ENCODE measurements at places on chromosomes 4 and X. TPM values are rescaled to one million over a fixed set of nuclear protein-coding genes. Genes with fewer than 3 reads are reported as not detected.

- H3K27ac ChIP-seq, result no peak overlapping the region
- no peaks in the 10 kb centered on the region for H3K4me1 ChIP-seq
- no peaks in the 10 kb centered on the region for H3K36me3 ChIP-seq
- DNase-seq, result no peak
Measured at GRCh38 chr4:135741583-135741982, 1540.0 kb upstream of the PABPC4L start.

DNA sequence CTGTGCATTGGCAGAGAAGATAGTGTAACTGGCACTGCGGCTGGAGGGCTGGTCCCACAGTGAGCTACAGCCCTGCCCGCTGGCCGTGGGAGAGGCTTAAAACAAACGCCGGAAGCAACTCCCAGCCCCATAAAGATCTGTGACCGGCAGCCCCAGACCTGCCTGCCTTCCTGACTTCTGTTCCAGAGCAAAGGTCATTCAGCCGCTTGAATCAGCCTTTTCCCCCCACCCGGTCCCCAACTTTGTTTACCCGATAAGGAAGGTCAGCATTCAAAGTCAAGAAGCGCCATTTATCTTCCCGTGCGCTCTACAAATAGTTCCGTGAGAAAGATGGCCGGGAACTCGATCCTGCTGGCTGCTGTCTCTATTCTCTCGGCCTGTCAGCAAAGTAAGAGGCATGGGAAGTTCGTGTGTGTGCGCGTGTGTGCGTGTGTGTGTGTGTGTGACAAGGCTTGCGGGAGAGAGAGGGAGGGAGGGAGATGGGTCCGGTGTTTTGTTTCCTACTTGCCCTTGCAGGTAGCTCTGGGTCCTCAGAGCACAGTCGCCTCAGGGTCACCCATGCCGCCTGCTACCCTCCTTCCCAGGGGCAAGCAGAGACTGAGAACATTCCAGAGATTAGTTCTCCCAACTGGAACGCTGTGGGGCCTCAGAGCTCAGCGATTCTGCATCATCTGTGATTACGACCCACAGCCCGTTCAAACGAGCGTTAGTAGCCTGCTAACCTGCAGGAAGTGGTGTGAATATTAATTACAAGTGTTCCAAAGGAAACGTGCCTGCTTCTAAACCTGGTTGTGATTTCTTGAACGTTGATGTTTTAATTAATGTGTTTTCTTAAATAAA, at the start of gene MGST2:
Gene MGST2 (plus strand): TSS at position 130 of the 840 bp plus-strand sequence. CDS start 201 bp downstream, at position 331.
- peak within 1 kb of the TSS; percentile 60 for H3K4me3 ChIP-seq
- DNase-seq, result no peak
- H3K27ac ChIP-seq, result peak within 1 kb of the TSS; percentile 85
- peaks cover 42% of the 10 kb centered on the region for H3K4me1 ChIP-seq

Gene HTR2C
- total RNA-seq, result 1.7 TPM

DNA sequence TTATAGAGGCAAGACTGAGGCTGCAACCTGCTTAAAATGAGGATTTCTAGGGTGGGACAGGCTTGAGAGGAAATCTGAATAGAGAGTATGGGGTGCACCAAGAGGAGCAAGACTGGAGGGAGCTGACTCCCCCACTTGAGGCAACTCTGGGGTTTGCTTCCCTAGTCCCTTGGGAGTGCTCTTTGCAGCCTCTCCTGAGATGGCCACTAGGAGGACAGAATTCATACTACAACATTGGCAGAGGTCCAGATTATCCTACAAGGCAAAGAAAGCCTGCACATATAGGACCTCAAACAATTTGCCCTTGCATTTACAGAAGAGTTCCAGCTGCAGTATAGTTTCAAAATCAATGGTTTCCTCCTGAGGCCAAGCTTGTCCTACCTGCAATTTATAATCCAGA, 830.9 kb downstream of the TECRL start:
- no peak overlapping the region for H3K27ac ChIP-seq
- no peaks in the 10 kb centered on the region for H3K4me1 ChIP-seq
- no peak overlapping the region for H3K4me3 ChIP-seq
- H3K27me3 ChIP-seq, result no peaks in the 10 kb centered on the region

DNA sequence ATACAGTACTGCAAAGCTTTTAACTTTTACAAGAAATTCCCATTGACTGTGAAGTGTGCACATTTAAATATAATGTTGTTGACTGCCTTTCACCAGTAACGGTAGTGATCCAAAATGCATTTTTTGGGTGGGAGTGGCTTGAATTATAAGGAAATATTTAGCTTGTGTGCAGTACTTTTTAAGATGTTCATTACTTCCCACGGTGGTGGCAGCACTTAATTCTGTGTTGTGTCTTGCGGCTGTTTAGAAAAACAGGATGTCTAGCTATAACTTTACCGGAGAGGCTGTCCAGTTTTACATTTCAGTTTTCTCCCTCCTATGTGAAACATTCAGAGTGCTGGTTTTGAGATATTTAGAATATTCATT, 1.7 kb downstream of the TMEM131L start:
- H3K27ac ChIP-seq, result peak overlapping the region; percentile 36
- peak overlapping the region; percentile 92 for H3K4me3 ChIP-seq
- no peaks in the 10 kb centered on the region for H3K36me3 ChIP-seq
- H3K4me1 ChIP-seq, result peaks cover 54% of the 10 kb centered on the region
- no peak for DNase-seq

Gene ADAMTS3
- total RNA-seq, result 2.7 TPM

DNA sequence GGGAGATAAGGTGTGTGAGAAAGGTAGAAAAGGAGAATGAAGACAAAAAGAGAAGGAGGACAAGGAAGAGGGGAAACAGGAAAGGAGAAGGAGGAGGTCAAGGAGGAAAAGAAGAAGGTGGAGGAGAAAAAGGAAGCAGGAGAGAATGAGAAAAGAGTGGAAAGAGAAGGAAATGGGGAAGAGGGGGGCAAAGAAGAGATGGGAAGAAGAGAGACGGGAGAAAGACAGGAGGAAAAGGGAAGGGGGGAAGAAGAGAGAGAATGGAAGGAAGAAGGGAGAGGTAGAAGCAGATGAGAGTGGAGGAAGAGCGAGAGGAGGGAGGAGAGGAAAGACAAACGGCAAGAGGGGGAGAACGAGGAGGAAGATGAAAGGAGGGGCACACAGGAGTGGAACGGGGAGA, 4.1 kb downstream of the GATA1 start:
- H3K4me1 ChIP-seq, result no peaks in the 10 kb centered on the region
- no peak overlapping the region for H3K4me3 ChIP-seq
- no peak for DNase-seq
- no peak overlapping the region for H3K27ac ChIP-seq
- no peaks in the 10 kb centered on the region for H3K27me3 ChIP-seq

Gene TMSB15A
- total RNA-seq, result not detected

DNA sequence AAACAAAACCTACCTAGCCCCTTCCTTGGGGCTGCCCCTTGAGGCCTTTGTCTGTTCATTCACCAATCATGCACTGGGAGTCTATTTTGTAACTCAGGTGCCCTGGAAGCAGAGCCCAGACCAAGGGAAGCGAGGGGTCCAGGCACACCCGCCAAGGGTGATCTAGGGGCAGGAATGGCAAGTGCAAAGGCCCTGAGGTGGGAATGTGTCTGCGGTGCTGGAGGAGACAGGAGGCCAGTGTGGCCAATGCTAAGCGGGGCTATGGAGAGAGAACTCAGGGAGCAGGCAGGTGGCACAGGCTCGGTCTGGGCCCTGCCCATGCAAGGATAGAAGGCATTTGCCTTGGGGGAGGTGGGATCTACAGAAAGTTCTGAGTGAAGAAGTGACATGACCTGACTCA, 3.5 kb upstream of the SH3BP2 start:
- no peak overlapping the region for H3K4me3 ChIP-seq
- no peak overlapping the region for H3K27ac ChIP-seq
- peaks cover 36% of the 10 kb centered on the region for H3K4me1 ChIP-seq
- DNase-seq, result no peak
- no peaks in the 10 kb centered on the region for H3K27me3 ChIP-seq
- H3K36me3 ChIP-seq, result no peaks in the 10 kb centered on the region

DNA sequence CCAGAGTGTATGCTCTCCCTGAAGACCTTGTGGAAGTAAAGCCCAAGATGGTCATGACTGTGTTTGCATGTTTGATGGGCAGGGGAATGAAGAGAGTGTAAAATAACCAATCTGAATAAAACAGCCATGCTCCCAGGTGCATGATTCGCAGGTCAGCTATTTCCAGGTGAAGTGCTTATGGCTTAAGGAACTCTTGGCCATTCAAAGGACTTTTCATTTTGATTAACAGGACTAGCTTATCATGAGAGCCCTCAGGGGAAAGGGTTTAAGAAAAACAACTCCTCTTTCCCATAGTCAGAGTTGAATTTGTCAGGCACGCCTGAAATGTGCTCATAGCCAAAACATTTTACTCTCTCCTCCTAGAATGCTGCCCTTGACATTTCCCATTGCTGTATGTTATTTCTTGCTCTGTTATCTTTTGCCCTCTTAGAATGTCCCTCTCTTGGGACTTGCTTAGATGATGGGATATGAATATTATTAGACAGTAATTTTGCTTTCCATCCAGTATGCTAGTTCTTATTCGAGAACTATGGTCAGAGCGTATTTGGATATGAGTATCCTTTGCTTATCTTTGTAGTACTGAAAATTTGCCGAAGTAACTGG, 88.6 kb downstream of the PLS3 start:
- peaks cover 11% of the 10 kb centered on the region for H3K36me3 ChIP-seq
- H3K4me3 ChIP-seq, result no peak overlapping the region
- H3K4me1 ChIP-seq, result no peaks in the 10 kb centered on the region
- DNase-seq, result no peak
- H3K27ac ChIP-seq, result no peak overlapping the region

DNA sequence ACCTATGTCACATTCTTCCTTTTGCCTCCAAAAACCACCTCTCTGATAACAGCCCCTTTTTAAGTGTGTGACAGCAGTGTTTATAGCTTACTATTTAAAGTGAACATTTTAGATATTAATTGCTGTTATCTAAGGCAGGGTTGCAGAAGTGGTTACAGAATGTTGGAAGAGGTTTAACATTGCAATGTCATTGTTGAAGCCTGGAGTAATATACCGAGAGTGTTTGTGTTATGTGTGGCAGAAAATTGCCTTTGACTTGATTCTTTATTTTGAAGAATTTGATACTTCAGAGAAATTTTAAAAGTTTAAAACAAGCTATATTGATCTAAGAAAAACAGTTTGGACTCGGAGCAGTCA, 37.1 kb downstream of the SMARCAD1 start:
- DNase-seq, result no peak
- H3K4me3 ChIP-seq, result no peak overlapping the region
- H3K4me1 ChIP-seq, result no peaks in the 10 kb centered on the region
- no peaks in the 10 kb centered on the region for H3K27me3 ChIP-seq

GRCh38 chrX:18964026-18964425, 19.9 kb downstream of the PHKA2 start:
- no peak overlapping the region for H3K27ac ChIP-seq
- DNase-seq, result no peak
- no peak overlapping the region for H3K4me3 ChIP-seq
- H3K27me3 ChIP-seq, result no peaks in the 10 kb centered on the region
- H3K4me1 ChIP-seq, result no peaks in the 10 kb centered on the region
- no peaks in the 10 kb centered on the region for H3K36me3 ChIP-seq

DNA sequence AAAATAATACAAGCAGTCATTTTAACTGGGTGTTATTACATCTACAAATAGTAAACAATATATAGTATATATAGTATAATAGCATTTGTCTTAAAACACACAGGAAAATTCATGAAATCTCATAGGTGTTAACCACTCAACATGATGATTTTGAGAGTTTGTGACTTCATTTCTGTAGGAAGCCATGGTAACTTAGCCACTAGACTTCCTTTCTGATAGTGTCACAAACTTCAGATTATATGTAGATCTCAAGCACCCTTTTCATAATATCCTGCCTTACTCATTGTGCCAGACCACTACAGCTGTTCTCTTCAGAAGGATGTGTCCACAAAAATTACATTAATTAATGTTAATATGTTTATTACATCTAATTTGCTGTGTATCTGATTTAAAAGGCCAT, 1250.6 kb downstream of the ADGRL3 start:
- H3K27ac ChIP-seq, result no peak overlapping the region
- no peak for DNase-seq
- H3K27me3 ChIP-seq, result no peaks in the 10 kb centered on the region
- no peaks in the 10 kb centered on the region for H3K4me1 ChIP-seq
- no peak overlapping the region for H3K4me3 ChIP-seq
- no peaks in the 10 kb centered on the region for H3K36me3 ChIP-seq

DNA sequence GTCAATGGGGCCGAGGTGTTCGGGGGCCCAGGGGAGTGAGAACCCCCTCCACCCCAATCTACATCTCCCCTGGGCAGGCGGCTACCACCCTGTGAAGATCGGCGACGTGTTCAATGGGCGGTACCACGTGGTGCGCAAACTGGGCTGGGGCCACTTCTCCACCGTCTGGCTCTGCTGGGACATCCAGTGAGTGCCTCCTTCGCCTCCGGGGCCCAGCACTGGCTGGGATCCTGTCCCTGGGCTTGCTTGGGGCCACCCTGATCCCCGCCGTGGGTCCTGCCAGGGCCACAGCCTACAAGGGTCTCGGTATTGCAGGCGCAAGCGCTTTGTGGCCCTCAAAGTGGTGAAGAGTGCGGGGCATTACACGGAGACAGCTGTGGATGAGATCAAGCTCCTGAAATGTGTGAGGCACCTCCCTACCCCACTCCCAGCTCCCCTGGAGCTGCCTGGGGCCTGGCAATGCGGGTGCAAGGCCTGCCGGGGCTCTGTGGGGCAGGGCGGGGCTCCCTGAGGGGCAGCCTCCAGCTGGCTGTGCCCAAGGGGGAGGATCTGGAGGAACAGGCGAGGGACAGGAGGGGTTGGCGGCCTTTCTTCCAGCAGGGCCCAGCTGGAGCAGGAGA, 697 bp downstream of the SRPK3 start:
- DNase-seq, result no peak
- peak overlapping the region; percentile 23 for H3K4me3 ChIP-seq
- H3K4me1 ChIP-seq, result peaks cover 18% of the 10 kb centered on the region
- H3K27ac ChIP-seq, result no peak overlapping the region
- H3K36me3 ChIP-seq, result peaks cover 8% of the 10 kb centered on the region

- no peaks in the 10 kb centered on the region for H3K4me1 ChIP-seq
- H3K4me3 ChIP-seq, result no peak overlapping the region
- H3K27ac ChIP-seq, result no peak overlapping the region
Measured at GRCh38 chr4:76637712-76638361, 202.8 kb downstream of the SHROOM3 start.

- H3K4me3 ChIP-seq, result no peak overlapping the region
- H3K27me3 ChIP-seq, result no peaks in the 10 kb centered on the region
- H3K27ac ChIP-seq, result no peak overlapping the region
- H3K36me3 ChIP-seq, result no peaks in the 10 kb centered on the region
Measured at GRCh38 chrX:45295259-45295986, 94.7 kb upstream of the DIPK2B start.

Gene BEX3
- total RNA-seq, result 77.8 TPM

DNA sequence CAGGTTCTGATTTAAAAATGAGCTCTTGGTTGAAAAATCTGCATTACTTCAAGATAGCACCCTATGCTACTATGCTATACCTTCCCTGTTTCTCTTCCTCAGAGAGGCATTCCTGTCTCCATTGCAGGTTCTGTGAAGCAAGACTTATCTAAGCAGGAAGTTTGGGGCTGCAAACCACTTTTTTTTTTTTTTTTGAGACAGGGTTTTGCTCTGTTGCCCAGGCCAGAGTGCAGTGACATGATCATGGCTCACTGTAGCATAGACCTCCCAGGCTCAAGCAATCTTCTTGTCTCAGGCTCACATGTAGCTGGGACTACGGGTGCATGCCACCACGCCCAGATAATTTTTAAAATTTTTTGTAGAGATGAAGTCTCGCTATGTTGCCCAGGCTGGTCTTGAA, 4.0 kb upstream of the CCNG2 start:
- H3K27ac ChIP-seq, result no peak overlapping the region
- no peaks in the 10 kb centered on the region for H3K36me3 ChIP-seq
- no peak overlapping the region for H3K4me3 ChIP-seq
- no peaks in the 10 kb centered on the region for H3K27me3 ChIP-seq
- no peak for DNase-seq
- H3K4me1 ChIP-seq, result peaks cover 7% of the 10 kb centered on the region

Gene MBNL3
- total RNA-seq, result 10.1 TPM

Gene HPGDS
- total RNA-seq, result 0.98 TPM

GRCh38 chr4:93501946-93502345, 326.6 kb upstream of the ATOH1 start:
- H3K36me3 ChIP-seq, result no peaks in the 10 kb centered on the region
- H3K4me3 ChIP-seq, result no peak overlapping the region
- no peaks in the 10 kb centered on the region for H3K4me1 ChIP-seq
- DNase-seq, result no peak

Gene DCLK2
- 5.9 TPM for total RNA-seq
